ENCODE measurements at places on chromosomes 5 and 9. TPM values are rescaled to one million over a fixed set of nuclear protein-coding genes. Genes with fewer than 3 reads are reported as not detected.

DNA sequence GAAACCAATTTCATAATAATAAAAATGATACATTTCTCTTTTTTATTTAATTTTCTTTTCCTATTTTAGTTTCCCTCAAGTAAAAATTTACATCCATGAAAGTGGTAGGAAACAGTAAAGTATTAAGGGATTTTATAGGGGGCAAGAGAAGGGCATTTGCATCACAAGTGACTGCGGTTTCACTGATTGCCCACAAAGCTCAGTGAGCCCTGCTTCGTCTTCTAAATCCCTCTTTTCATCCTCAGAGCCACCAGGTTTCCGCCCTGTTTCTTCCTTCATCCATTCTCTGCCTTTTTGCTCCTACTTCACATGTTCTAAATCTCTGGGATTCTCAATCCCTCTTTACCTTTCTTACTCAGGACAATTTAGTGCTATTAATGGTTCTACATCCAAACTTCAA, 491.4 kb downstream of the LRRC70 start:
- no peak for DNase-seq

ARHGEF28 gene
- total RNA-seq = 19.2 TPM

GRCh38 chr9:89354471-89354870, 36.2 kb downstream of the SECISBP2 start:
- DNase-seq = no peak

DNA sequence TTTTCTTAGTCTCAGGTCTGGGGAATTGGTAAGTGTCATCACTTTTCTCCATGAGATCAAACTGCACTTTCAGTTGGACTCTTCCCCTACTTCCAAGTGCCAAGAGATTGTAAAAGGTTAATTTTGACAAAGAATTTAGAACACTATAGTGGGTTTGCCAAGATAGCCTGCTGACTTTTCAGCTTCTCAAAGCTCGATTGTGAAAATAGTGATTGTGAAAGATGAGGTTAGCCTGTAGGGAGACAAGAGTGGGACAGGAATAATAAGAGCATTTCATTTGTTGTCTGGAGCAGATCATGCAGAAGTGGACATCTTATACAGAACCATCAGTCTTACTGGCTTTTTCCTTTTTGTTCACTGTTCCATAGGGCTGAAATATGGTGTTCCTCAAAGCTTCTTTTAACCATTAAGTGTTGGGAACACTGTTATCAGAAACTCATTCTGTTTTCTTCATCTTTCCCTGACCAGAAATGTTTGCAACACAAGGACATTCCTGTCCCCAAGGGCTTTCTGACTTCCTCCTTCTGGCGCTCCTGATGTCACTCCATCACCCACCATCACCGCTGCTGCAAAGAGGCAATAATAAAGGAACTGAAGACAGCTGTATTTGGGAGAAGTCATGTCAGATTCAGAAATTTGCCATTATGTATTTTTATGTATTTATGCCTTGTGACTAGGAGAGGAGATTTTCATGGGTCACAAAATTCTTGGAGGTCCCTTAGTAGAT, 11.6 kb upstream of the SPTAN1 start:
- no peak for DNase-seq

DNA sequence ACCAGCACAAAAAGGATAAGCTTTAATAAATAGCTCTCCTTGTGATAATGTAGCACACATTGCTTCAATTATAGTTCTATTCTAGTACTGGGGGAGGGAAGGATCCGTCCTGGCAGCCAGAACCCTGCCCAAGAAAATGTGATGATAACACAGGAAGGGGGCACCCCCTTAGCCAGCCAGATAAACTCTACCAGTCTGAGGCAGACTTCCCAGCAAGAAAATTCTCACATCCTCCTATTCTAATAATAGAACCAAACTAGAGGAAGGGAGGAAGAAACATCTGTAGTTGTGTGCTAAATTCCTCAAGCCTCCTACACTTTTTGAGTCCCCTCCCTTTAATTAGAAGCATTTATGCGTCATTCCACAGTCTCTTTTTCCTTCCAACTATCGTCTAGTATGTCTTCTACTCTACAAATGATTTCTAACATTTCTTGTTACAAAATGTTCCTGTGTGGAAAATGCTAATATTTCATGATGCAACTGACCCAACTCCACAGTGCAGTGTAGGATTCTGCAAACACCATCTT, 261.0 kb downstream of the SEMA5A start:
- DNase-seq = peak; percentile 83

GRCh38 chr9:105706156-105706555, 11.8 kb downstream of the TMEM38B start:
- no peak for DNase-seq

DNA sequence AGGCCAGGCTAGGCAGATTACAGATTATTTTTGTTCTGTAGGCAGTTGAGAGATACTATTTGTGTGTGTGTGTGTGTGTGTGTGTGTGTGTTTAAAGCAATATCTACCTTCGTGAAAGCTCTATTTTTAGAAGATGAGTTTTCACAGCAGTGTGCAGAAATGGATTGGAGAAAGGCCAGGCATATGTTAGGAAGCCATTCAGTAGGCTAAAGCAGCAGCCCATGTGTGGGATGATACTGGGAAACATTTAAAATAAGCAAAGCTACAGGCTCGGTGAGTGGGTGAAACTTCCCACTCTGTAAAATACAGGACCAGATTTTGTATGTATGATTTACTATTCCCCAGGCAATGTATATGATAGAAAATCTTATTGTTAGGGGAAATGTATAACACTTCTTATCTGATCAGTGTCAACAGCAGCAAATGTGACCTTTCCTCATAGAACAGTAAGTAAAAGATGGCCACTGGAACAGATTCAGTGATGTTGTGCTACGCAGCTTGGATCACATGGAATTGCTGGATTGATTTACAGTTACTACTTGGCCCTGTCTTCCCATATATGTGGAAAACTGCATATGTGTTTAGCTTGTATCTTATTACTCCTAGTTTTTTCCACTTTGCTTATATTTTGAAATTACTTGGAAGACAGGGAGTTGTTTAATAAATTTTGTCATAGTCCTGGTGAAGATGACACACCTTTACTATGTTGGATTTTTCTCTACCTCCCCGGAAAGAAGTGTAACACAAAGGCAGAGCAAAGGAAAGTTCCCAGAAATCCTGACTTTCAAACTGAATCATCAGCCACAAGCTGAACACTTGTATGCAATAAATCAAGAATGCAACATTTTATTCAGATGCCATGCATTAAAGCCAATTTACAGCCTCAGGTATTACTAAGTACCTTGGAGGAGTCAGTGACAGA, 1077.7 kb upstream of the SEMA6A start:
- DNase-seq = peak; percentile 81

GRCh38 chr9:137924761-137925369, 47.3 kb downstream of the CACNA1B start:
- no peak for DNase-seq

Measured in skin of body (tissue), 3 donors.